ENCODE measurements at places on chromosomes 2 and 18. TPM values are rescaled to one million over a fixed set of nuclear protein-coding genes. Genes with fewer than 3 reads are reported as not detected.
A peak's percentile ranks its signal among the peaks of the same experiment; 100 is the strongest.

DNA sequence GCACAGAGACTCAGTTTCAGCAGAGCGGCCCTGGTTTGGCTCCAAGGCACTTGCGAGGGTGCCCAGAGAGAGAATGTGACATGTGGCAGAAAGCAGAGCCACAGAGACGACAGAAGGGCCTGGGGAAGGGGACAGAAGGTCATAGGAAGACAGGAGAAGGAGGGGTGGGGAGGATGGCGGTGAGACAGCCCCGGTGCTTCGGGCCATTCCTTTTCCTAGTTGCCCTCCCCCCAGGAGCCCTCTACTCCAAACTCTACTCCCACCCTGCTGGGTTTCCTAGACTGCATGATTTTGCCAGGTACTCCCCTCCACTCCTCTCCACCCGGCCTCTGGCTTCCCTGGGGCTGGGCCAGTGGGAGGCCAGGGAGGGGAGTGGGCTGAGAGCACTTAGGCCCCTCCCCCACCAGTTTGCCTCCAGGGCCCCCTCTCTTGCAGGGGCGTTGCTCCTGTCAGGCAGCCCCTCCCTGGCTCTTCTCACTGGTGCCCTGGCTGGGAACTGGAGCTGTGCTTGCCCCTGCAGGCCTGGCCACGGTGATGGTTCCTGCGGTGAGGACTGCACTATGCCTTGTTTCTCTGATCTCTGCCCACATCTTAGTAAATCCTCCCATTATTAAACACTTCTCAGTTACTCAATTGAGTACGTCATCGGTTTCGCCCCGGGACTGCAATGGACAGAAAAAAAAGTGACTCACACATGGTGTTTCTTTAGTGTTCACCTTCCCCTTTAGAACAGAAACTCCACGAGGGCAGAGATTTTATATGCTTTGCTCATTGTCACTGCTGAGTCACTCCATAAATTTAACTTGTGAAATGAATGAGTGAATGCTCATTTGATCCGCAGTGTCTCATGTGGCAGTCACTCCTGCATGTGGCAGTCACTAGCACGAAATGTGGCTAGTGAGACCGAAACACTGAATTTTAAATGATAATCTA is 58.7 kb upstream of the SP3 start:
- H3K27me3 ChIP-seq: no peaks in the 10 kb centered on the region
- H3K27ac ChIP-seq: peak overlapping the region; percentile 79
- H3K36me3 ChIP-seq: peaks cover 22% of the 10 kb centered on the region
- DNase-seq: peak; percentile 86

GRCh38 chr18:35406666-35407065 is 29.5 kb upstream of the ZNF396 start:
- H3K27me3 ChIP-seq: peaks cover 4% of the 10 kb centered on the region
- no peak overlapping the region for H3K4me3 ChIP-seq
- H3K4me1 ChIP-seq: no peaks in the 10 kb centered on the region
- no peak for DNase-seq
- no peaks in the 10 kb centered on the region for H3K36me3 ChIP-seq

ERMN gene
- total RNA-seq: not detected

DNA sequence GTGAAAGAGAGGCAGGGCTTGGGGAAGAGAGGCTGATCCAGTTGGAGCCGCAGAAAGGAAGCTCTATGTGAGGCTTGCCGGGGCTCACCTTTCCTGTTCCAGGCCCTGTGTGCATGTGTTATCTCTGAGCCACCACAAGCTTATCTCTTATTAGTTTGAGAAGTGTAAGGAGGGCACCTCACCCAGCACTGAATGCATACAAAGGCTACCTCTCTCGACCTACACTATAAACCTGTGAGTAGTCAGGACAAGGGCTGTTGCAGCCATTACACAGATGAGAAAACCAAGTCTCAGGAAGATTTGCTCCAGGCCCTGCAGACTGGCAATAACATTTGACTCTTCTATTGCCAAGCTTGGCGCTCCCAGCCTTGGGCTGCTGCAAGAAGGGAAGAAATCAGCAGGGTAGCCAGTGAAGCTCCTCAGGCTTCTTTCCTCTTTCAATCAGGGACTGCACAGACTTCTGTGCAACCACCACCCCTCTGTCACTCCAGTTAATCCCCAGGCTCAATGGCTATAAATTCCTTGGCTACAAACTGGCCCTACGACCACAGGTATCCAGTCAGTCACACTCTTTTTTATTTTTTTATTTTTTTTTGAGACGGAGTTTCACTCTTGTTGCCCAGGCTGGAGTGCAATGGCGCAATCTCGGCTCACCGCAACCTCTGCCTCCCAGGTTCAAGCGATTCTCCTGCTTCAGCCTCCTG is 73.8 kb downstream of the CLHC1 start:
- 0 out of 2 replicates have a peak, but pooled peaks cover 2% of the 10 kb centered on the region for H3K27me3 ChIP-seq
- H3K4me1 ChIP-seq: peaks cover 77% of the 10 kb centered on the region
- DNase-seq: no peak
- H3K27ac ChIP-seq: peak overlapping the region; percentile 89
- H3K4me3 ChIP-seq: no peak overlapping the region

GRCh38 chr2:181142514-181142913 is 162.1 kb downstream of the UBE2E3 start:
- no peak overlapping the region for H3K4me3 ChIP-seq
- H3K27ac ChIP-seq: no peak overlapping the region
- no peak for DNase-seq
- H3K4me1 ChIP-seq: peaks cover 6% of the 10 kb centered on the region
- H3K27me3 ChIP-seq: no peaks in the 10 kb centered on the region

ATP6V1C2 gene
- total RNA-seq: not detected

SCG2 gene
- 0.85 TPM for total RNA-seq

DNA sequence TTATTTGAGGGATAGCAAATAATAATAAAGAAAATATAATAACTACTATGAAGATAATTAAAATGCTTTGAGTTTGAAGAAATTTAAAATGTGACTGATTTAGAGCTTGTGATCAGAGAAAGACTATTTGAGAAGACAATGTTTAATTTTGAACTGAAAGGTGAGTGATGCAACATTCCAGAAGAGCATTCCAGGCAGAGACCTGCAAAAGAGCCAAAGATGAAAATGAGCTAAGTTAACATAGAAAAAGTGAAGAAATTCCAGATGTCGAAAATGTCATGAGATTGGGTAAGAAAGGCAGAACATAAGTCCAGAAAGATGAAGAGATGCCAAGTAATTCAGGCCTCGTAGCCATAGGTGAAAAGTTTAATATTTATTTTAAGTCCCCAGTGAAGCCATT is 215.8 kb downstream of the FSIP2 start:
- H3K27me3 ChIP-seq: no peaks in the 10 kb centered on the region
- no peaks in the 10 kb centered on the region for H3K4me1 ChIP-seq
- no peak for DNase-seq
- H3K4me3 ChIP-seq: no peak overlapping the region
- no peak overlapping the region for H3K27ac ChIP-seq
- no peaks in the 10 kb centered on the region for H3K36me3 ChIP-seq

DNA sequence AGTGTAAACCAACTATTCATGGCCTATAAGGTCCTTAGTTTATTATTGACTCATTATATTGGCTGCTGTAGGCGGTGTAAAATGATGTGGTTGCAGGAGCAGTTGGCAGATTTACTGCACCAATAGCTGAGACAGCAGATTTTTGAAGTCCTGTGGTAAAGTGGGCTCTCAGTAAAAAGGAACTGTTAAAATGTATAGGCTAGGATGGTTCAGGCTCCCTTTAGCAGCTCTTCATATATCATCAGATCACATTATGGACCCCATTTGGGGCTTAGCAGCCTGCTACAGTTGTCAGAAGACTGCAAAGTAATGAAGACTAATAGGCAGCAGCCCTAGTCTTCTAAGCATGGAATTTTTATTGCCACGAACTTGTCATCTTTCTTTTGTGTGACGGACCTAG is 27.8 kb downstream of the MTX2 start:
- no peak overlapping the region for H3K4me3 ChIP-seq
- H3K36me3 ChIP-seq: no peaks in the 10 kb centered on the region
- H3K27me3 ChIP-seq: no peaks in the 10 kb centered on the region
